ENCODE measurements at places on chromosomes 4 and X. TPM values are rescaled to one million over a fixed set of nuclear protein-coding genes. Genes with fewer than 3 reads are reported as not detected.

DNA sequence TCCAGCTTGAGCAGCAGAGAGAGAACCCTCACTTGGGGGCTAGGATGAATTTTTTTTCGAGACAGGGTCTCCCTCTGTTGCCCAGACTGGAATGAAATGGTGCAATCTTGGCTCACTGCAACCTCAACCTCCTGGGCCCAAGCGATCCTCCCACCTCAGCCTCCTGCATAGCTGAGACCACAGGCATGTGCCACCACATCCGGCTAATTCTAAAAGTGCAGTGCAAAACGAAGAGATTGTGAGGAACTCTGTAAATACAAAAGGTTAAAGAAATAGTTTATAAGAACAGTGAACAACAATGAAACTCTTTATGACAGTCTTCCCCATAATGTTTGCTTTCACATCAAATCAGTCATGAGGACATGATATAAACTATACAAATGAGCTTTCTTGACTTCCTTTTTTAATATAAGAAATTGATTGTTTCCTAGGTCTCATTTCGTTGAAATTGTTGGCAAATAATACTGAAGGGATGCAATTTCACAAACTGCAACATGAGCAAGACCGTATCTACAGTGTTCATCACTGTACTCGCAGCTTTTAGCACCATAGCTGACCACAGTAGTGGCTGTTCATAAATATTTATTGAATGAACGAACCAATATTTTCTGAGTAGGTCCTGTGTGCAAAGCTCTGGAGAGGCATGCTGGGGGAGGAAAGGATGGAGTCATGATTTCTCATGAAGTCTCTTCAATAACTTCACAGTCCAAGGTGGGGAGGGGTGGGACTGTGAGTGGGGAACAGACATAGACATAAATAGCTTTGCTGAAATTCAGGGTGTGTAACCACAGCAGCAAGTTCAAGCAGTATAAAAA is 116.1 kb downstream of the SHROOM3 start:
- no peak for DNase-seq

DNA sequence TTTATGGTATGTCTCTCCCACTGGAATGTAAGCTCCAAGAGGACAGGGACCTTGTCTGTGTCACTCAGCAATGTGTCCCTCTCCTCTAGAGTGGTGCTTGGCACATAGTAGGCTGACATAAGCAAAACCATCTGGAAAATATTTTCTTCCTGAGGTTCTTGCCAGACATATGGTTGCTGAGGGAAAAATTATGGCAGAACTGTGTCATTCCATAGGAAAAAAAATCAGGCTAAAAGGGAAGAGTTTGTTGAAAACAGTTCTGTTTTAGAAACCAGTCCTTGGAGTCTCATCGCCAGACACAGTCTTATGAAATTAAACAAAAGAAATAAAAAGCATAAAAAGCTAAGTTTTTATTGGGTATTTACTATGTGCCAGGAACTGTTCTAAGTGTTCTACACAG is 60.9 kb downstream of the RTL9 start:
- no peak for DNase-seq

DNA sequence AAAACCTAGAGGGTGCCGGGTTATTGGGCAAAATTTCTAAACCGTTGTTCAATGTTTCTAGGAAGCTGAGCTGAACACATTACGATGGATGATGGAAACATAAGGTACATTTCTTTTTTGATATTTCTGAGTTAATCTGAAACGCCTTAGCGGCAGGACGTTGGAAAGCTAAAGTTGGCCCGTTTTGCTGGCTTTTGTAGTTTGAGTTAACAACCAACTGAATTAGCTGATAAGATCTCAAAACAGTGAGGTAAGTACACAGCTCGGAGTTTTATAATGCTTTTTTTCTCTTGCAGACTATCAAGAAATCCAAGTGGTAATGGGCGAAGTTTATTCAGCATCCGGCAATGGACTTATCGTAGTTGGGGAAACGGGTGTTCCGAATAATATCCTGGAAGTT is 73.5 kb downstream of the PRSS12 start:
- no peak for DNase-seq

GRCh38 chr4:140819610-140820009 is 63.4 kb upstream of the TBC1D9 start:
- DNase-seq: no peak

- DNase-seq: no peak
Measured at GRCh38 chr4:162586266-162586665, 422.5 kb upstream of the FSTL5 start.

The USP17L5 gene
- total RNA-seq: not detected

- no peak for DNase-seq
Measured at GRCh38 chrX:70169281-70169680, 8.0 kb upstream of the DGAT2L6 start.

The SERPINA7 gene
- not detected for total RNA-seq

The CLCN5 gene
- total RNA-seq: 70.0 TPM

- DNase-seq: no peak
Measured at GRCh38 chrX:128057421-128057820, 5.2 kb upstream of the ACTRT1 start.

GRCh38 chrX:19555683-19556082 is 40.4 kb upstream of the MAP3K15 start:
- no peak for DNase-seq

The MAP7D3 gene
- 5.7 TPM for total RNA-seq

DNA sequence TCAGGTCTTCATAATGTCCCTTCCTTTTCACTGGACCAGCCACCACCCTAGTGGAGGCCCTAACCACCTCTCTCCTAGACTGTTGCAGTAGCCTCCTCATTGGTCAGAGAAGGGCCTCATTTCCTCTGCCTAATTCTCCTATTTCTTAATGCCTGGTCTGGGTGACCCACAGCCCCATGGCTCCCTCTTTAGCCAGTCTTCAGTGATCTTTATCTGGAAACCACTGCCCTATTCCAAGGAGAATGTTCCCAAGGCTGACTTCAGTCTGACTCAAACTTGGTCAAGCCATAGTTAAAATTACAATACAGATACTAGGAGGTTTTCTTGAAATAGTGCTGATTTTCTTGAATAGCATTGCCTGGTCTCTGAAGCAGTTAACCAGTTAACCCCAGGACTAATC is 53.6 kb upstream of the PRPS1 start:
- DNase-seq: no peak

GRCh38 chr4:83556816-83557215 is 20.9 kb downstream of the GPAT3 start:
- DNase-seq: no peak

DNA sequence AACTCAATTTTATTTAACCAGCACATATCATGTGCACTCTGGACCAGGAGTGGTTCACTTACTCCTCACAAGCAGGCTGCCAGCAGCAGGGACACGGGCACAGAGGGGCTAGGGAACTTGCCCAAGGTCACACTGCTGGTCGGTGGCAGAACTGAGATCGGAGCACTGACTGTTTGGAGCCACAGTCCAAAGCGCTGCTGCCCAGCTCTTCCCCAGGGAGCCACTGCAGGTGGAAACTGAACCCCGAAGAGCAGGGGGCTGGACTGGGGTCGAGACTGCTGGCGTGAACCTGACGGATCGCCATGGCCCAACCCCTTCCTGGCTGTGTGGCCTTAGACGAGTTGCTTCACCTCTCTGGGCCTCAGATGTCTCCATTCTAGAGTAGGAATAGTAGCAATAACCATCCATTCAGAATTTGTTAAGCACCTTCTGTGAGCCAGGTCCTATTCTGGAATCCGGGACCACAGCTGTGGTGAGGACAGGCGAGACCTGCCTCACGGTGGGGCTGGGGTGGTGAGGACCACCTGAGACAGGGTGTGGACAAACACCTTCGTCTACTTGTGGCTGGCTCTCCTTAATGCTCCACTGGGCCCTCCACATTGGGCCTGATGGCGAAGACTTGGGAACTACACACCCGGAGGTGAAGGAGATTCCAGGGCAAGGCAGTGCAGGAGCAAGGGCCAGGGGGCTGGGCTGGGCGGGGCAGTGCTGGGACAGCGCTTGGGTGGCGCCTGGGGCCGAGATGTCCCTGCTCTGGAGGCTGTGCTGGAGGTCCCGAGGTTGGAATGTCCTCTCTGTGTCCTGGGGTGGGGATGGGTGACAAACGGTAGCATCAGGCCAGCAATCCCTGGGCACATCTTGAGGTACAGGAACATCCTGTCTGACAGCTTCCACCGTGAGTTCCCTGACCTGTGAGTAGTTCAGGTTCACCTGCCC is 32.0 kb upstream of the KIAA0232 start:
- peak; percentile 20 for DNase-seq

GRCh38 chrX:43813898-43814297 is 68.4 kb downstream of the MAOB start:
- peak; percentile 18 for DNase-seq

DNA sequence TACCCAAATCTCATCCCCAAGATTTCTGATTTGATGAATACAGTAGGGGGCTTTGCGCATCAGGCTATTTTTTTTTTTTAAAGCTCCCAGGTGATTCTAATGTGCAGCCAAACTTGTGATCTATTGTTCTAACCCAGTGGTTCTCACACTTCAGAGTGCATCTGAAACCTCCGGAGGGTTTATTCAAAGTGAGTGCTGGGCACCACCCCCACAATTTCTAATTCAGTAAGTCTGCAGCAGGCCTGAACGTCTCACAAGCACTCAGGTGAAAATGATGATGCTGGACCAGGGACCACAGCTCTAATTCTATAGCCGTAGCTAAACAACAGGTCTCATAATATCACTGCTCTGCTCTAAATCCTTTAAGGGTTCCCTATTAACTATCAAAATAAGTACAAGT is 211.4 kb downstream of the FMR1NB start:
- no peak for DNase-seq

DNA sequence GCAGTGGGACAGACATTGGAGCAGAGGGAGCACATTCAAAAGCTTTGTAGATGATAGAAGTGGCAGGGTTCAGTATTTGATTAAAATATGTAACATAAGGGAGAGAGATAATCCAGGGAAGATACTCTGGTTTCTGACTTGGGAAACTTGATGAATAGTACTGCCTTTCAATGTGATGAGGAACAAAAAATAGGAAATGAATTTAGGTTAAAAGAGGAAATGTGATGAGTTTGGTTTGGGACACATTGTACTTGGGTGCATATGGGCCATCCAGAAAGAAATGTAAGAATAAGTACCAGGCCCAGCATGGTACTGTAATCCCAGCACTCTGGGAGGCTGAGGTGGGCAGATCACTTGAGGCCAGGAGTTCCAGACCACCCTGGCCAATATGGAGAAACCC is 20.9 kb upstream of the NDNF start:
- DNase-seq: no peak

DNA sequence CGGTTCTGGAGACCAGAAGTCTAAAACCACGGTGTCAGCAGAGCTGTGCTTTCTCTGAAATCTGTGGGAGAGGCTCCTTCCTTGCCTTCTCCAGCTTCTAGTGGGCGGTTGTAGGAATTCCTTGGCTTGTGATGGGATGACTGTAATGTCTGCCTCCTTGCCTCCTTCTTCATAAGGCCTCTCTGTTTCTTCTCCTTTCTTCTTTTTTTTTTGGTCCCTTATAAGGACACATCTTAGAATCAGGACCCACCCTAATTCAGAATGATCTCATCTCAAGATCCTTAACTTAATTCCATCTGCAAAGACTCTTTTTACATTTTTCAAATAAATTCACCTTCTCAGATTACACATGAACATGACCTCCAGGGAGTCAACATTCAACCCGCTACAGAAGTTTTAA is 186.9 kb downstream of the STK32B start:
- no peak for DNase-seq

The BRS3 gene
- total RNA-seq: not detected

The PTCHD1 gene
- not detected for total RNA-seq

GRCh38 chrX:82591421-82591820 is 916.7 kb upstream of the POU3F4 start:
- no peak for DNase-seq

DNA sequence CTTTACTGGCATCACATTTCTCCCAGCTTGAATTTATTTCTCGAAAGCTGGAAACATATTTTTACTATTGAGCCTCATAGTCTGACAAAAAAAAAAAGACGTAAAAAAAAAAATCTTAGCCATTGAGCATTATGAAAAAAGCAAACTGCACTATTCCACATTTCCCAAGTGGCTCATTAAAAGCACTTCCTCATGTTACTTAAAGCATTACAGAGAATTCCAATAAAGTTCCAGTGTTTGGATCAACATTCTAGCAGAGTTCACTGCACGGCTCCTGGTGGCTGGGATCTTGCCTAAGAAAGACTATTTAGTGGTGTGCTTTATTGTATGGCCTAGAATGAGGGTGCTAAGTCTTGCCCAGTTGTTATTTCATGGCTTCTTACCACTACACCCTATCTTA is 476.2 kb downstream of the PPARGC1A start:
- DNase-seq: no peak

The GPC4 gene
- 1.2 TPM for total RNA-seq

DNA sequence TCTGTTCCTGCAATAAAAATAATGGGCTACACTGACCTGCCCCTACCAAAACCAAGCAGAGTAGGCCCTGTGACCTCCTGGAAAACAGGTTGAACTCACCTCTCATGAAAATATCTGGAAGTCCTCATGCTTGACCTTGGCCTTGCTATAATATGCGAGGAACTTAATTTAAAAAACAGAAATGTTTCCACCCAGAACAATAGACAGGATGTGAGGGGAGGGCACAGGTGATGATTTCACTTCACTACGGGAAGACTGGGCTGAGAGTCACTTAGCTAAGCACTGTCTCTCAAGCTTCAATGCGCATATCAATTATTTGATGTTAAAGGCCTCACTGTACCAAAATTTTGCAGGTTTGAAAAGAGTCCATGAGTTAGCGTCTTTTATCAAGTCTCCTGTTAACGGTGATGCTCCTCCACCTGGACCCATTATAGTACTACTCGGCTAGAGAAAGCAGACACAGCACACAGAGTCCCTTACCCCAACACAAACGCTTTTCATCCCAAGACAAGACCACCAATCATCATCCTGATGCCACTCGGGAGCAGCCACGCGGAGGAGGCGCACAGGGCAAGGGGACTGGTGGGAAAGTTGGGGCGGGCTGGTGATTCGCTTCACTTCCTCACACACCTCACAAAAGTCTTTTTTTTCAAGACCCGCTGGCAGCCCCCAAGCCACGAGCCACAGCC is 25.9 kb downstream of the ZNF721 start:
- no peak for DNase-seq

DNA sequence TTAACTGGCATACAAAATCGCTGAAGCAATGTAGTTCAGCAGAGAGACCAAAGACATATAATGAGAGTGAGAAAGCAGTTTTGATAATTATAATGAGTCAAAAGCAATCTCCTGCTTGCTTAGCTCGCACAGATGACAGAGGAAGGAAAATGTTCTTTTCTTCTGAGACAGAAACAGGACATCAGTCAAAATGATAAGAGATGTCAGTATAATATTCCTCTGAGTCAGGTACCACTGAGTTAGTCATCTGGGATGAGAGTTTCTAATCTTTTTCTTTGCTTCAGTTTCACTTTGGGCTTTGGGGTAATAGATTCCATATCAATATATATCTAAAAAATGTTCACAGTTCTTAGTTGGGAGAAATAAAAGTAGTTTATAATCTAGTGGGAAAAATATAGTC is 387.2 kb downstream of the PCDH7 start:
- DNase-seq: no peak

DNA sequence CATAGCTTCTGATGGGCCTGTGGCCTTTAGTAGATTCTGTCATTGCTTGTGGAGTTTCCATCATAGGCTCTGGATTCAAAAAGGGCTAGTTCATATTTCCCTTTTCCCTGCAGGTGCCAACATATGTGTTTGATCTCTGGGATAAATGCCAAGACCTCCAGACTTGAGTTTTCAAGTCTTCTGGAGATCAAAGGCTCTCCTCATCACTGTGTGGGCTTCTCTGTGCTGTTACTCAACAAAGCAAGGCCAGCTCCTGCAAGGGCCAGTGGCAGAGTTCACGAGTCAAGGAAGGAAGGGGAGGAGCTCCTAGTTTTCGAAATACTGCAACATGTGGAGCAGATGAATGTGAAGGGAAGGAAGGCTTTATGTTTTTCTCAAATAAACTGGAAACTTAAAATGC is 62.7 kb upstream of the SCML1 start:
- DNase-seq: no peak

The LINC00632 gene
- total RNA-seq: not detected

The TXK gene
- total RNA-seq: 0.63 TPM

Measured in Caco-2 (cell line).